Iris pigment epithelial cell (primary cell): ENCODE measurements at places on chromosomes 2 and 18.
A peak's percentile ranks its signal among the peaks of the same experiment; 100 is the strongest.

- no peak for DNase-seq
Observed at GRCh38 chr2:144730711-144731110, 210.8 kb upstream of the ZEB2 start.

DNA sequence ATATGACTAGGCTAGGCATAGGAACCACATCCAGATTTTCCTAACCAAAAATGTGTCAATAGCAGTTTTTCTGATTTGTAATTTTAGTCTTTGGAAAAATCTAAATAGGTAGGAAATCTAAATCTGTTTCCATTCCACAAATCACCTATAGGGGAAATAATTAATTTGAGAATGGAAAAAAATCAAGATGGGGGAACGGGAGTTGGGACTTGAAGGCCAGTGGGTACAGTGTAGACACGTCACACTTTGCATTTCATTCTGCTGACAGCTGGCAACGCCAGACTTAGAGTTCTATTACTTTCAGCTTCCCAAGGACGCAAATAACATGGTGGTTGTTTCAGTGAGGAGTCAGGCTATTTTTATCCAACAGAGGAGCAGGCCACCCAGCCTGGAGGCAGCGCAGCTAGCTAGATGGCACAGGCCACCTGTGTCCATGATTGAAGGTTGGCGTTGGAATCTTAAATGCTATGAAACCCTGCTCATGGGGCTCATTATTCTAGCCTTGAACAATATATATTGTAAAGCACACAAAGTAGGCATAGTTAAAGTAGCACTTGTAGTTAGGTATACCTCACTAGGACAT is 23.4 kb downstream of the HNRNPA3 start:
- DNase-seq = no peak

- peak; percentile 97 for DNase-seq
Observed at GRCh38 chr2:11583840-11584524, 50.1 kb downstream of the GREB1 start.

GRCh38 chr2:8324164-8324856 is 357.5 kb upstream of the ID2 start:
- no peak for DNase-seq

GRCh38 chr2:70340761-70341476 is 39.1 kb upstream of the FAM136A start:
- peak; percentile 26 for DNase-seq

GRCh38 chr18:61892683-61893308 is at the start of gene RNF152:
TSS of gene RNF152 (minus strand) at chr18:61893007. CDS start at chr18:61816463, 76,544 bp downstream.
- peak; percentile 38 for DNase-seq

- DNase-seq = no peak
Observed at GRCh38 chr18:36653870-36654269, 174.9 kb downstream of the TPGS2 start.

- DNase-seq = peak; percentile 61
Observed at GRCh38 chr2:223464071-223464470, 138.1 kb downstream of the SCG2 start.

GRCh38 chr2:235521844-235522243 is 28.0 kb downstream of the AGAP1 start:
- no peak for DNase-seq

GRCh38 chr2:224545884-224546644 is 39.1 kb downstream of the CUL3 start:
- peak; percentile 76 for DNase-seq

GRCh38 chr2:240832921-240833494 is 13.0 kb upstream of the KIF1A start:
- DNase-seq = no peak

GRCh38 chr2:155418753-155419152 is 720.3 kb downstream of the KCNJ3 start:
- no peak for DNase-seq

DNA sequence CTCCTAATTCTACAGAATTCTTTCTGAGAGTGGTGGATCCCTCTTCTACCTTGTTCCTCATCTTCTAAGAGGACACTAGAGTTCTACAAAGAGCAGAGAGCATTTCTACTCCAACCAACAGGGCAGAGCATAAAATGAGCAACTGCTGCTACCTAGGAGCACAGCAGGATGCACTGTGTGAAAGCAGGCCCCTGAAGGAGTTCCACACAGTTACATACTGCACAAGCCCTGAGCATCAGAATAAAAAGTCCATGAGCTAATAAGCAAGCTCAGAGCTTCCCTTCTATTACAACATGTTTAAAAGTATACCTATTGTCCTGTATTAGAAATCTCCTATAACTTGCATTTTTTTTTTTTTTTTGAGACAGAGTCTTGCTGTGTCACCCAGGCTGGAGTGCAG is 8.4 kb downstream of the FHL2 start:
- DNase-seq = no peak

- no peak for DNase-seq
Observed at GRCh38 chr2:48122166-48122565, 215.9 kb upstream of the FBXO11 start.

- no peak for DNase-seq
Observed at GRCh38 chr2:165251366-165251765, 12.2 kb downstream of the SCN2A start.

- no peak for DNase-seq
Observed at GRCh38 chr2:170680172-170680941, 34.8 kb upstream of the SP5 start.

- DNase-seq = no peak
Observed at GRCh38 chr2:195863564-195863963, 205.1 kb downstream of the DNAH7 start.

DNA sequence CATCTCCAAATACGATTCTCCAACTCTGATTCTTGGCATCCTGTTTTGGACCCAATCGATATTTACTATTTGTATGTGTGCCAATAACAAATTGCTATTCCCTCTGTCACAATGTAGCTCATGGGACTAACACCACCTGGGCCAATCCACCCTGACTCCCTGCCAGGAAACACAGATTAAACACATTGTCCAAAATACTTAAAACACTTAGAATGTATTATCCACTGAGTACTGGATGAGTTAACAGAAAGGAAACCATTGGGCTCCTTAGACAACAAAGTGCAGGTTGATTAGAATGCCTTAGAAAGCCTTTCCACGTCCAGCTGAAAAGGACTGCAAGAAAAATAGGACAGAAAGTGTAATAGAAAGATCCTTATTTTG is 79.4 kb upstream of the ARHGAP28 start:
- DNase-seq = no peak

- DNase-seq = no peak
Observed at GRCh38 chr2:62437785-62438184, 68.2 kb downstream of the TMEM17 start.

DNA sequence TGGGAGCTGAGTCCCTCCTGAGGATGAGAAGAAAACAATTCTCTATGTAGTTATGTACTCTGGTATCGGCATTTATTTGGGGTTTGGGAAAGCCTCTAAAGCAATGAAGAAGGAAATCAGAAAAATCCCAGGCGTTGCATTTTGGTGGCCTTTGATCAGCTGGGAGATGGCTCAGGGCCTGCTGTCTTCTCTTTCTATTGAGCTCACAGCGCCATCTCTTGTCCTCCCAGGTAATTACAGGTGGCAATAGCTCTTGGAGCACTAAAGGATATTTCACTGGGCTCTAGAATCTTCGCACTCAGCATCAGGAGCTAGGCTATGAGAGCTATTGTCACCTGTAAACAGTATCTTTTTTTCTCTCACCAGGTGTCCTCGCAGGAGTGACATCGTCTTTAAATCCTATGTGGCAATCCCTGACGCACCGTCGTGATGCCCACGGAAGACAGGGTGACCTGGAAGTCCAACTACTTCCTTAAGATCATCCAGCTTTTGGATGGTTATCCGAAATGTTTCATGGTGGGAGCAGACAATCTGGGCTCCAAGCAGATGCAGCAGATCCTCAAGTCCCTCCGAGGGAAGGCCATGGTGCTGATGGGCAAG is 76.1 kb upstream of the PMAIP1 start:
- peak; percentile 78 for DNase-seq

GRCh38 chr2:101704816-101705578 is 7.5 kb downstream of the MAP4K4 start:
- peak; percentile 46 for DNase-seq

GRCh38 chr2:230267059-230267458 is 41.5 kb downstream of the SP140 start:
- no peak for DNase-seq

DNA sequence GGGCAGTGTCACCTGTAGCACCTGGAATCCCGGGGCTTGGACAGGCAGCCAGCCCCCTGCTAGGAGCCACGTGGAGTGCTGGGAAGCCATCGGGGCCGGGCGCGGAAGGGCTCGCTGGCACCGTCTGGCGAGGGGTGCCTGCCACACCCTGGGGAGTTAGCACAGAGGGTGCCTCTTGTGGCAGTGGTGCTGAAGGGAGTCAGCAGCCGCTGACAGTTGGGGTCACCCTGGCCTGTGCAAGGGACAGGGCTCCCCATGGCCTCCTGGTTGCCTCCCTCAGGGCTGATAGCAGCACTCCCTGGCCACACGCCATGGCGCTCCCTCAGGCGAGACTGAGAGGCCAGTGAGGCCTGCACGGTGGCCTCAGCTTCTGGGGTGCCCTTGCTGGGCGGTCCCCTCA is 13.9 kb upstream of the D2HGDH start:
- DNase-seq = no peak

DNA sequence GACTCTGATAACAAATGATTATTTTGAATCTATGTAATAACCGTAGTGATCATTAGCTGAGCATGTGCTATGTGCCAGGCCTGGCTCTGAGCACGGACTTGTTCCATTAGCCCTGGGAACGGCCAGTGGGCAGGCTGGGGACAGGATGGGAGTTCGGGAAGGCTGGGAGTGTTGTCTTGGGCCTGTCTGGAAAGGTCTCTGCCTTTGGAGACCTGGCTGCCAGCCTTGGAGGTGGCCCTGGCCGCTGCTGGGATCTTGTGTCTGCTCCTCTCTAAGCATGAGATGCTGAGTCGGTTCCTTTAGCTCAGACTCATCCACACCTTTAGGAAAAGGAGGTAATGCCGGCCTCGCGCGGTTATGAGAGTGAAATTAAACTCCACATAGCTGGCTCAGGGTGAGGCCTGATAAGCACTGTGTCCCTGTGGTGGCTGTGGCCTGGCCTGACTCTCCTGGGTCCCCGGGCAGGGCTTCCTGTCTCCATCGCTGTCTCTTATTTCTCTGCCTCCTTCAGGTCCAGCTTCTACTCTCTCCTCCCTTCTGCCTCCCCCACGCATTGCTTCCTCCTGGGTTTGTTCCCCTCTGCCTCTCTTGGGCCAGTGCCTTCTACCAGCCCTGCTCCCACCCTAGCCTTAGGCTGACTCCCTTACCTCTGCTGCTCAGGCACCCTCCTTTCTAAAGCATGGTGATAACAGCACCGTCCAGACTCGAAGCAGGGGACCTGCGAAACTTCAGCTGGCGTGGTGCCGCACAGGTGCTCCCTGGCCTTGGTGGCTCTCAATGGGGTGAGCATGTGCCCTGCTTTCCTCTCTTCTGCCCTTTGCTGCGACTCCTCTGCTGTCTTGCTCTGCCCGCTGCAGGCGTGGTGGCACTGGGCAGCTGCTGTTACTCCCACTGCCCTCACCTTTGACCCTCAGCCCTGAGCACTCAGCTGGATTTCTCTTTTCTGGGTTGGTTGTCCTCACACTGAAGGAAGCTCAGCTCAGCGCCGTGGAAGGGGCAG is 41.8 kb downstream of the NCK2 start:
- DNase-seq = no peak

GRCh38 chr2:120937686-120938044 is 202.0 kb downstream of the GLI2 start:
- peak; percentile 78 for DNase-seq

DNA sequence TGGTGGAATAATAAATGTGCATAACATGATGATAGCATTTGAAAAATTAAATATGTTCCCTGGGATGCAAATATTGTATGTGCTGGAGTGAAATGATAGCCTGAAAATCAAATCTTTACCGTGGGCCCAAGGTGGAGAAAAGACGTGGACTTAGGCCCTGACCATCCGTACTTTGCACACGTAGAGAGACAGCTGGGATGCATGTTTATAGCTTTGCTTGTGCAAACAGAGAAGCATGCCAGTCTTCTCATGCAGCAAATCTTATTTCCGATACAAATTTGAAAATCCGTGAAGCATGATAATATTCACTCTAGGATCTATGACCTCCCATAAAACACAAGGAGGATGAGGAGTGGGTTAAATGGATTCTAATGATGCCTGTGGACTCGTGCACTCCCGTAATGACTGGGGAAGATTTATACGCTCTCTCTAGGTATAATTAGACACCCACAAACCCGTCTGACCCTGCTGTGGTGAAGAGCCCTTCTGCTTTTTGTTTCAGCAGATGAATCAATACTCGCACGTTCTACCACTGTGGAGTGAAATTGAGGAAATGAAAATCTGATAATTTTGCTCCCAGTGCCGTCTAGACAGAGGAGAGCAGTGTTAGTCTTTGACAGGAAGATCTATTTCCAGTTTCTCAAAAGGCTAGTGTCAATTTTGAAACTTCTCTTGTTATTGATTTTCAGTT is 810.3 kb upstream of the SALL3 start:
- DNase-seq = no peak

DNA sequence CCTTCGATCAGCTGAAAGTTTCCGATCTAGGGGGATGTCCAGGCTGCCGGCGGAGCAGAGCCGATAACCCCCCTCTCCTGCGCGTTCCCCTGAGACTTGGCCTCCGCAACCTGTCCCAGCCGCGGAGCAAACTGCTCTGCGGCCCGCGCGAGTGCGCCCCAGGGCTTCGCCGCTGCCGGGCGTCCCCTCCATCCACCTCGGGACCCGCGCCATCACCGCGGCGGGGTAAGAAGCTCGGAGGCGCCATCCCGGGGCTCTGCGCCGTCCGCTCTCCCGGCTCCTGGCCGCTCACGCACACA is 990 bp upstream of the GDF7 start:
- DNase-seq = no peak

- no peak for DNase-seq
Observed at GRCh38 chr2:157899125-157899839, 23.2 kb upstream of the ACVR1 start.

GRCh38 chr18:42778445-42779042 is 336.9 kb downstream of the RIT2 start:
- DNase-seq = no peak

DNA sequence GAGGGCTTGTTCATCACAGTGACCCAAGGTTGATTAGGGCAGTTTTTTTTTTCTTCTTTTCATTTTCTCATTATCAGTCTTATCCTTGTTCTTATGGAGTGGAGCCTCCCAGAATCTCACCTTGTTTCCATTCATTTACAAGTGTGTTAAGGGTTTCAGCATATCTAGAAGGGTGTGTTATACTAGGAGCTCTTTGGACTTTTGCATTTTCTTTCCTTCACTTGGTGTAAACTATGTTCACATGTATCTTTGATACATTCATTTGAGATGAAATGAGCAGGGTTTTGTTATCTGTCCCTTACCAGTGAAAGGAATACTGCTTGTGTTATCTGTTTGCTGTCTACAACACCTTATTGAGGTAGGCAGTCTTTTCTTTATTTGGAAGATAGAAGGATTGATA is 96.7 kb downstream of the WDR7 start:
- no peak for DNase-seq

GRCh38 chr2:235204948-235205347 is 253.1 kb downstream of the SH3BP4 start:
- DNase-seq = peak; percentile 18

DNA sequence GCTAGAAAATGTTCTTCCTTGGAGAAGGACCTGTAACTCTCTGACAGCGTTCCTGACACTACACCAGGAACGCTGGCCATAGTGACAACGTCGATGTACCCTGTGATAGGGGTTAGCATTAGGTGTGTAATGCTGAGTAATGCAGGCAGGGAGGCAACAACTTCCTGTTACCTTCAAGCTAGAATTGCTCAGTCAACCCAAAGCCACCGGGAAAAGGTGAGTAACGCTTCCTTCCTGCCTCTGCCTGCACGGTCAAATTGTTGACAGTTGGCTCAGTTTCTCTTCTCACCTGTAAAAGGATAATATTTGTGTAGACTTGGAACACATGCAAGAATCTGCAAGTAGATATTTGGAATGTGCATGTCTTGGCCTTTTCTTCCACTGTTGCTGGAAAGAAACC is 12.7 kb downstream of the FAM110C start:
- DNase-seq = no peak
